ENCODE measurements at places on chromosomes 12 and 14.

DNA sequence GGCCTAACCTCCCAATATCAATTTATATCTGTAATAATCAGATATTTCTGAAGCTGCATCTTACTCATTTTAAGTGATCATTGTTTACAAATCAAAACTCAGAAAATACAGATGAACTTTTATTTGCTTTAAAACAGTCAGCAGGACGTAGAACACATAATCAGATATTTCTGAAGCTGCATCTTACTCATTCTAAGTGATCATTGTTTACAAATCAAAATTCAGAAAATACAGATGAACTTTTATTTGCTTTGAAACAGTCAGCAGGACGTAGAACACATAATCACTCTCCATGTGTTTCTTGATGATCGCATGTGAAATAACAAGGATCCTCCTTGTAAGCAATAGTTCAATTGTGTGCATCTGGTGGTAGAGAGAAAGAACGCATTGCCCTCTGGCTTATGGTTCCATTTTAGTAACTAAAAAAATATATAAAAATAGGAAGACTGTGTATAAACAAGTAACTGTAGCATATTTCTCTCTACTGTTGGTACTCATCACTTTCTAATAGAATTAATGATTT, 15.0 kb upstream of the TMTC2 start:
- DNase-seq, result no peak

DNA sequence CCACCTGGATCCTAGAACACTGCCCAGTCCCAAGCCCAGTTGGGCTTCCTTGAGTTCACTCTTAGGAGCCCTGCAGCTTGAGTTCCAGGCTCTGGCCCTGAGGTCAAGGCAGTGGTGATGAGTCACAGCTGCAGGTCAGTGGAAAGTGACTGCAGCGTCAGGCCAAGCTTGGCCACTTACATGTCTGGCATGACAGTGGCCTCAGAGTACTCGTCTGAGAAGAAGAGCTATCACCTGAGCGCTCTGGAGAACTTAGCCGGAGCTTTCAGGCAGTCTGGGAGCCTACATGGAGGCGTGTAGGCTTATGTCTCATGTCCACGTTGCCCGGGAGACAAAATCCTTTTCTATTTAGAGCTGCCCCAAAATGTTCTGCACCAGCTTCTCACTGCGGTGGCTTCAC, 75.6 kb downstream of the ARL6IP4 start:
- DNase-seq, result no peak

GRCh38 chr12:30613119-30613830, 82.4 kb downstream of the IPO8 start:
- DNase-seq, result no peak

DNA sequence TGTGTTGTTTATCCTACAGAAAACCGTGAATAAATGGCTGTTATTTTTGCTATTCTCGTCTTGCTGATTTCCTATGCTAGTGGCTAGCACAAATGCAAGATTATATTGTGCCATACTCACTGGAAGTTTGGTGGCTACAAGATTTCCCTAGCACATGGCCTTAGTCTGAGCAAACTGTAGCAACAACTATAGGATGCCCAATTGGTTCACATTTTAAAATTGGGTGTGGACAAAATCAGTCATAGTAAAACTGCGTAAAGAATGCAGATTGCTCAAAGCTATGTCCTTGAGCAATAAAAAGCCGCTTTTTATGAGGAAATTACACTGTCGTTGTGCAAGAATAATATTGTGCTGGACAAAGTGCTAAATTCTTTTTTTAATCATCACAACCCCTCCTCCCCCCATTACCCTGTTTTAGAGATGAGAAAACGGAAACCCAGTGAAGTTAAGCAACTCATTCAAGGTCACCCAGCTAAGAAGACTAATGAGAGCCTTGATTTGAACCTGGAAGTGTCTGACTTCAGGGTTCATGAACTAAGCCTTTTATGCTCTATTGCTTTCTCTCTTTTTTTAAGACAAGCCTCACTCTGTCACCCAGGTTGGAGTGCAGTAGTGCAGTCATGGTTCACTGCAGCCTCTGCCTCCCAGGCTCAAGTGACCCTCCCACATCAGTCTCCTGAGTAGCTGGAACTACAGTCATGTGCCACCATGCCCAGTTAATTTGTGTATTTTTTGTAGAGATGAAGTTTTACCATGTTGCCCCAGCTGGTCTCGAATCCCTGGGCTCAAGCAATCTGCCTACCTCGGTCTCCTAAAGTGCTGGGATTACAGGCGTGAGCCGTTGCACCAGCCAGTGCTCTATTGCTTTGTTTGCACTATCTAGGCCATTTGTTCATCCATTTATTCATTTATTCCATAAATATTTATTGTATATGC, 73.6 kb downstream of the SRGAP1 start:
- DNase-seq, result no peak

- no peak for DNase-seq
These were observed 60.3 kb downstream of the ARF6 start for GRCh38 chr14:49953196-49953595.

DNA sequence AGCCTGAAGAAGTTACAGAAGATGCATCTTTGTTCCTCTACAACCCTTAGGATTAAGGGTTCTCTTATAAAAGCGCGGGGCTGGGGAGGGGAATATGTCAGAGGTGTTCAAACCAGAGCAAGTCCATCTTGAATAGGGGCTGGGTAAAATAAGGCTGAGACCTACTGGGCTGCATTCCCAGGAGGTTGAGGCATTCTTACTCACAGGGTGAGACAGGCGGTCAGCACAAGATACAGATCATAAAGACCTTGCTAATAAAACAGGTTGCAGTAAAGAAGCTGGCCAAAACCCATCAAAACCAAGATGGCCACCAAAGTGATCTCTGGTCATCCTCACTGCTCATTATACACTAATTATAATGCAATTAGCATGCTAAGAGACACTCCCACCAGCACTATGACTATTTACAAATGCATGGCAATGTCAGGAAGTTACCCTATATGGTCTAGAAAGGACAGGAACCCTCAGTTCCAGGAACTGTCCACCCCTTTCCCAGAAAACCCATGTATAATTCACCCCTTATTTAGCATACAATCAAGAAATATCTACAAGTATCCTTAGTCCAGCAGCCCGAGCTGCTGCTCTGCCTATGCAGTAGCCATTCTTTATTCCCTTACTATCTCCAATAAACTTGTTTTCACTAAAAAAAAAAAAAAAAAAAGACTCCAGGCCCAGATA, 108.1 kb upstream of the FOXN3 start:
- DNase-seq, result no peak

- DNase-seq, result no peak
These were observed 340.1 kb downstream of the BCAT1 start for GRCh38 chr12:24608637-24609285.

- DNase-seq, result no peak
These were observed 240.3 kb downstream of the SLC15A4 start for GRCh38 chr12:128583453-128583852.

- no peak for DNase-seq
These were observed 31.7 kb upstream of the KCNJ8 start for GRCh38 chr12:21806255-21806654.

DNA sequence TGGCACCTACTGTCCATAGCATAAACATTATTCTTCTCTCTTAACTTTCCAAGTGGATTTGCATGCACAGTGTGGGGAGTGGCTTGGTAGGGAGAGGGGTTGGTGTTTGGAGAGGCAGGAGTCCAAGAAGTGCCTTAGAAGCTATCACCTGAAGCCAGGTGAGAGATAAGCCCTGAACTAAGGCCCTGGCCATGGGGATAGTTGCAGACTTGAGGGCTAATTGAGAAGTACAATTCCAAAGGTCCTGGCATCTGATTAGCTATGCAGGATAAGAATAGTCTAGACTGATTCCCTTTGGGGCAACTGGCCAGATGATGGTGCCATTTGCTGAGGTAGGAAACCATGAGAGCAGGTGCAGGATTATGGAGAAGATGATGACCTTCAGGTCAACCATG, 2.0 kb upstream of the PCK2 start:
- DNase-seq, result no peak

DNA sequence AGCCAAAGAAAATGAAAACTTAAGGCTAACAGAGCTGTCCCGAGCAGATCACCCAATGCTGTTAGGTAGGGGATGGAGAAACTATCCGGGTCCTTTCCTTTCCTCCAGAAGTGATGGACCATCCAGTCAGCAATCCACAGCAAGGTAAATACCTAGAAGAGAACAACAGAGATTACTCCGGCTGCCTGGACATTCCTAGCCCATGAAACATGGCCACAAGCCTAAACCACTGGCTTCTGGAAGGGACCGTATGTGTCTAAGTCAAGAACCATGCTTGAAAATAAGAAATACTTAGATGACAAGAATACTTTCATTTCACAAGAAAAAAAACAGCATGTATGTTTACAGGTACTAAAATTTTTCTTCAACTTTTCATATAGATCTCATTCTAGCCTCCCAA, 152.9 kb downstream of the SLC41A2 start:
- DNase-seq, result no peak

GRCh38 chr12:103503546-103504480, 8.0 kb upstream of the C12orf42 start:
- no peak for DNase-seq

DNA sequence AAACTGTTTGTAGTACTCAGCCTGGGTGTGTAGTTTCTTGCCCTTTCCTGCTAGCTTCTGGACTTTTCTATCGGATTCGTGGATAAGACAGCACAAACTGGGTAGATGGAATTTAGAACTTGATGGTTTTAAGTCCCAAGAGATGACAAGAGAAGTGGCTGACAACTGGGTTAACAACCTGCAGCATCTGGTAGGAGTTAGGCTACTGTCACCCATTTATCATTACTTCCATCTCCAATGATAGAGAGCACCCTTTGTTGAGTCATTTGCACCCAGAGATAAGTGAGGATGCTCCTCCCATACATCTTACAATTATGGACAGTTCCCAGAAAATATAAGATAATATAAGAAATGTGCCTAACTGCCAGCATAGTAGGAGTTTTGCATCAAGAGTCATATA, 50.2 kb upstream of the FLRT2 start:
- no peak for DNase-seq

GRCh38 chr14:68285421-68286179, 466.0 kb downstream of the RAD51B start:
- DNase-seq, result no peak

DNA sequence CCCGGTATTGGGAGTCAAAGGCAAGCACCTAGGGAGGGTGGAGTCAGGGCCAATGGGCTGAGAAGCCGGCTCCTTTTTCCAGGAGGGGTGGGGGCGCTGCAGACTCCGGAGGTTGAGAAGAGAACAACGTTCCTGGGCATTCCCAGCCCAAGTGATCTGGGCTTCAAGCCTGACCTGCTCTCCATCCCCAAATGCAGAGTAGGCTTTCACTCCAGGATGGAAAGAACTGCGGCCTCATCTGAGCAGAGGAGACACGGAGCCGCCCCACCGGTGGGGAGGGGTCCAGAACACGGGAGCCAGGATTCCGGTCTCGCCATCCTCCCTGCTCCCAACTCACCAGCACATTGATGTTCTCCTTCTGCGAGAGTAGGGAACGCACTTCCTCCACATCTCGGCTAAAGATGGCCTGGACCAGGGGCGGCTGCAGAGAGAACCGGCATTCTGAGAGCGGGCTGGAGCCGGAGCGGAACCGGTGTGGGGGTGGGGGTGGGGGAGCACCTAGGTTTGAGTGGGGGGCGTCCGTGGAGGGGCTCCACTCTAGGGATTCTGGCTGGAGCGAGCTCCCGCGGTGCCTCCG, 605 bp downstream of the ANKRD52 start:
- DNase-seq, result no peak

GRCh38 chr14:74911221-74911620, 11.8 kb downstream of the RPS6KL1 start:
- no peak for DNase-seq

GRCh38 chr12:4323396-4323795, 2.4 kb downstream of the TIGAR start:
- DNase-seq, result no peak
